Fibroblast of villous mesenchyme (primary cell): ENCODE measurements at places on chromosomes 7 and 10. TPM values are rescaled to one million over a fixed set of nuclear protein-coding genes. Genes with fewer than 3 reads are reported as not detected.

The TMEM130 gene
- 1.3 and 1.9 TPM in 2 replicates for total RNA-seq

The NOBOX gene
- not detected in 2 replicates for total RNA-seq

The HYAL4 gene
- under 0.01 and 0.64 TPM in 2 replicates for total RNA-seq

The GPER1 gene
- total RNA-seq: 1.9 and 2.6 TPM in 2 replicates

The TBL2 gene
- total RNA-seq: 64.4 and 68.7 TPM in 2 replicates

The ADO gene
- 25.5 and 29.0 TPM in 2 replicates for total RNA-seq

The TRPV5 gene
- not detected in 2 replicates for total RNA-seq

The PLEKHS1 gene
- under 0.01 TPM in 1 of 2 replicates, not detected in the other for total RNA-seq

The ADAMTS14 gene
- 0.86 and 1.6 TPM in 2 replicates for total RNA-seq

The PLAU gene
- 104 and 111 TPM in 2 replicates for total RNA-seq

The ZNF804B gene
- under 0.01 TPM in 1 of 2 replicates, not detected in the other for total RNA-seq

The ALKBH4 gene
- 10.8 and 19.6 TPM in 2 replicates for total RNA-seq

The KCND2 gene
- total RNA-seq: 16.1 and 17.3 TPM in 2 replicates

The HABP2 gene
- not detected in 2 replicates for total RNA-seq

The MRLN gene
- total RNA-seq: not detected in 2 replicates

The DMBT1 gene
- total RNA-seq: under 0.01 TPM in 1 of 2 replicates, not detected in the other

The KCNMA1 gene
- total RNA-seq: 11.0 and 36.7 TPM in 2 replicates

The RAB19 gene
- not detected in 2 replicates for total RNA-seq

The NME8 gene
- not detected in 2 replicates for total RNA-seq

The LEP gene
- total RNA-seq: not detected in 2 replicates

The JCAD gene
- 7.8 and 18.7 TPM in 2 replicates for total RNA-seq

The MEIG1 gene
- total RNA-seq: 0.32 TPM in 1 of 2 replicates, not detected in the other

The CYP3A5 gene
- under 0.01 and 0.43 TPM in 2 replicates for total RNA-seq

The PITX3 gene
- total RNA-seq: under 0.01 TPM in 1 of 2 replicates, not detected in the other

The ZNF503 gene
- 7.8 and 11.9 TPM in 2 replicates for total RNA-seq

The TBX20 gene
- total RNA-seq: 1.3 and 2.6 TPM in 2 replicates

The ARMS2 gene
- total RNA-seq: not detected in 2 replicates

The CYP26C1 gene
- not detected in 2 replicates for total RNA-seq

The WNT2 gene
- 56.1 and 140 TPM in 2 replicates for total RNA-seq

The AKR1C2 gene
- 1.6 and 5.2 TPM in 2 replicates for total RNA-seq
